ENCODE measurements at places on chromosomes 12 and 14.
A peak's percentile ranks its signal among the peaks of the same experiment; 100 is the strongest.

GRCh38 chr12:46221255-46222128, 47.4 kb downstream of the SLC38A1 start:
- DNase-seq: no peak

- peak; percentile 55 for DNase-seq
These were observed 20.6 kb downstream of the SBNO1 start for GRCh38 chr12:123344086-123344485.

GRCh38 chr14:71398450-71398849, 491.2 kb downstream of the PCNX1 start:
- DNase-seq: no peak

- no peak for DNase-seq
These were observed 104.9 kb downstream of the PDZRN4 start for GRCh38 chr12:41293011-41293410.
